ENCODE measurements at places on chromosomes 2 and 18.

GRCh38 chr2:71570511-71570910, 117.2 kb downstream of the DYSF start:
- DNase-seq: no peak

GRCh38 chr2:241071677-241072111, 30.4 kb downstream of the MTERF4 start:
- no peak for DNase-seq

GRCh38 chr2:229731363-229731762, 17.0 kb upstream of the DNER start:
- no peak for DNase-seq

- DNase-seq: no peak
Observed at GRCh38 chr2:953975-954686, 3.5 kb downstream of the SNTG2 start.

DNA sequence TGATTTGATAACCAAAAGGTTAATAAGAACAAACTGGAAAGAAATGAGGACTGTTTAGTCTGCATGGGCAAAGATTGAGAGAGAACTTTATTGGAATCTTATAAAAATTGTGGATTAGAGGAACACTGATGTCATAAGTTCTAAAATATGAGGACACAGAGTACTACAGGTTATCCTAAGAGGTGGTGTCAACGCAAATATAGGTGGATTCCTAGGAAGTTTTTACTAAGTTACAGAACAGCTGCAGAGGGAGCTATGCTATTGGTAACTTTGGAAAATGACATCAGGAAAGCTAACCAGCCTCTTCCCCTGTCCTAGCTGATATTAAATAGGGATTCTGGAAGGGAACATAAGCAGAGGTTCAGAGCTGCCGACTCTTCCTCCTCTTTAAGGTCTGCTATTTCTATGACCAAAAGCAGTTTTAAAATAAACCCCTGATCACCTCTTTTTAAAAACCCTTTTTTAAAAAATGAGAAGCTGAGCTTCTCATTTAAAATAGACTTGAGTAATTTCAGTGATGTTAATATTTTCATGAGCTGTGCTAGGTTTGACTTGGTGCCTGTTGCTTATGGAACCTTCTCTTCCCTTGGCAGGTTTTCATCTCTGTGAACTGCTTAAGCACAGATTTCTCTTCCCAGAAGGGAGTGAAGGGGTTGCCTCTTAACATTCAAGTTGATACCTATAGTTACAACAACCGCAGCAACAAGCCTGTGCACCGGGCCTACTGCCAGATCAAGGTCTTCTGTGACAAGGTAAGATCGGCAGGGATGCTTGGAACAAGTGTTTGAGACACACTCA, 34.2 kb downstream of the GRHL1 start:
- DNase-seq: no peak

- no peak for DNase-seq
Observed at GRCh38 chr2:27271631-27272340, 3.4 kb upstream of the DNAJC5G start.

- DNase-seq: no peak
Observed at GRCh38 chr2:134248913-134249312, 5.0 kb upstream of the MGAT5 start.

All from CD4-positive, alpha-beta T cell treated with Interleukin-4 for 1 hour (primary cell).